ENCODE measurements at places on chromosomes 13 and 19. TPM values are rescaled to one million over a fixed set of nuclear protein-coding genes. Genes with fewer than 3 reads are reported as not detected.
A peak's percentile ranks its signal among the peaks of the same experiment; 100 is the strongest.

- no peak overlapping the region for H3K4me3 ChIP-seq
- H3K36me3 ChIP-seq, result no peaks in the 10 kb centered on the region
- no peaks in the 10 kb centered on the region for H3K4me1 ChIP-seq
- H3K27me3 ChIP-seq, result no peaks in the 10 kb centered on the region
These were observed 225.6 kb downstream of the RAP2A start for GRCh38 chr13:97659602-97660001.

GRCh38 chr19:6239871-6240676, 39.7 kb downstream of the MLLT1 start:
- H3K36me3 ChIP-seq, result no peaks in the 10 kb centered on the region
- no peak overlapping the region for H3K27ac ChIP-seq
- H3K4me3 ChIP-seq, result no peak overlapping the region

DNA sequence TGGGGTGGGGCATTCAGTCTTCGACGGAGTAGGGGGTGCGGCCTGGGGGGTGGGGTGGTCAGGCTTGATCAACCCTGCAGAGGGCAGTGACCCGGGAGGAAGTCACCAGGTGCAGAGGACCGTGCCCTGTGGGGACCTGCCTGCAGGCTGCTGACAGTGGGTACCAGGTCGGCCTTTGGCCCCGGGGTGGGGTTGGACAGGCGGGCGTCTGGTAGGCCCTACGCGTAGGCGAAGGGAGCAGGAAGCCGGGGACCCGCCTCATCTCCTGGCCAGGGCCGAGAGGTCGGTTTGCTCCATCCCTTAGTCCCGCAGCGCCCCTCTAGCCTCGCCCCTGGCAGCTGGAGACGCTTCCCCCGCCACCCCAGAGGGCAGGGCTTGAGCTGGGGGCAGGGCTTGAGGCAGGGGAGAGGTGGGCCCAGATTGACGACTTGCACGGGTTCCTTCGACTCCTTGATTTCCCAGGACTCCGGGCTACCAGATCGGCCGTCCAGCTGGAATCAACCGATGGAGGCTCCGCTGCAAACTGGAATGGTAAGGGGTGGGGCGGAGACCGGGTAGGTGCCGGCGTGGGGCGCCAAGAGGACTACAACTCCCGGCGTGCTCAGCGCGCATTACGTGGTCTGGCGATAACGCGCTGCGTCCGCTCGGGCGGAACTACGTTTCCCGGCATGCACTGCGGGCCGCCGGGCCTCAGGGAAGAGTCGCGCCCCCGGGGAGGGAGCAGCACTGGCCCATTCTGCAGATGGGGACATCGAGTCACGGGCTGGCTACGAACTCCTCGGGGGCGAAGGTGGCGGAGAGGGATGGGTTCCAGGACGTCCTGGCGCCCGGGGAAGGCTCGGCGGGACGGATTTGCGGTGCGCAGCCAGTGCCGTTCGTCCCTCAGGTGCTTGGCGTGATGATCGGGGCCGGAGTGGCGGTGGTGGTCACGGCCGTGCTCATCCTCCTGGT, at the start of gene PNPLA6:
PNPLA6 (plus strand) TSS at position 671 of the 951 bp plus-strand sequence; CDS start at position 743, 72 bp downstream.
- H3K27me3 ChIP-seq, result no peaks in the 10 kb centered on the region
- DNase-seq, result peak; percentile 98
- peak within 1 kb of the TSS; percentile 89 for H3K4me3 ChIP-seq
- H3K36me3 ChIP-seq, result peaks cover 4% of the 10 kb centered on the region

DNA sequence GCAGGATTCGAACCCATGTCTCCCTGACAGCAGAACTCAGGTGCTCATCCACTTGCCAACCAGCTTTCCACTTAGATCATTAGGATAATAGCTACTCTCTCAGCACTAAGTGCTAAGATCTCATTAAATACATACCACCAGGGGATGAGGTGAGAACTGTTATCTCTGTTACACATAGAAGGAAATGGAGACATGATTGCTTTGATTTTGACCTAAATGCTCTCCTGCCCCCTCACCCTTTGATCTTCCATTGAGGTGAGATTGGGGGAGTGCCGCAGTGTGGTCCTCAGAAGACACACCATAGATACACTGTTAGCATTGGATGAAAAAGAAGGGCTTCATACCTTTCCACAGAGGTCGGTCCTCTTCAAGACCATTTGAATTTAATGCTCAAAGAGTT, 38.9 kb upstream of the NPAS1 start:
- no peaks in the 10 kb centered on the region for H3K36me3 ChIP-seq
- H3K4me3 ChIP-seq, result no peak overlapping the region
- no peak for DNase-seq
- peaks cover 37% of the 10 kb centered on the region for H3K4me1 ChIP-seq
- no peaks in the 10 kb centered on the region for H3K27me3 ChIP-seq

Gene PRR20B
- not detected for total RNA-seq

GRCh38 chr13:36917311-36917710, 2.7 kb downstream of the SMAD9 start:
- no peak for DNase-seq
- H3K4me3 ChIP-seq, result no peak overlapping the region
- peaks cover 3% of the 10 kb centered on the region for H3K27me3 ChIP-seq
- no peaks in the 10 kb centered on the region for H3K36me3 ChIP-seq

Gene LRRC25
- 1.6 TPM for total RNA-seq

DNA sequence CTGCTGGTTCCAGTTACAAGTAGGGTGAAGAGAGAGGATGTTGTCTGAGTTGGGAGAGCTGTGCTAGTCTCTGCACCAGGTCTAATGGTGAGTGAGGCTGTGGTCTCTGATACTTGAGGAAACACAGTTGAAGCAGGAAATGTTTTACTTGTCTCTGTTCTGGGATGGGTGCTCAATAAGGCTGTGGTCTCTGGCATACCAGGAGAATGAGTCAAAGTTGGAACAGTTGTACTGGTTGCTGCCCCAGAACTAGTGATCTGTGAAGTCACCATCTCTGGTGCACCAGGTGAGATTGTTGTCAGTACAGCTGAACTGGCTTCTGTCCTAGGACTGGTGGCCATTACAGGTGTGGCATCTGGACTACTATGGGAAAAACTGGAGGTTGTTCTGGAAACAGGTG, 74.7 kb downstream of the MUC16 start:
- no peaks in the 10 kb centered on the region for H3K27me3 ChIP-seq
- no peaks in the 10 kb centered on the region for H3K4me1 ChIP-seq
- no peak overlapping the region for H3K27ac ChIP-seq
- no peak for DNase-seq
- H3K4me3 ChIP-seq, result no peak overlapping the region

Gene C1QTNF9B
- total RNA-seq, result not detected

GRCh38 chr19:4328243-4328990, 10.2 kb downstream of the STAP2 start:
- H3K4me1 ChIP-seq, result no peaks in the 10 kb centered on the region
- peak overlapping the region; percentile 38 for H3K27ac ChIP-seq
- H3K27me3 ChIP-seq, result no peaks in the 10 kb centered on the region
- no peaks in the 10 kb centered on the region for H3K36me3 ChIP-seq
